ENCODE measurements at places on chromosomes 7 and 10.

GRCh38 chr10:71451754-71452153 lies 55.0 kb downstream of the CDH23 start:
- DNase-seq, result no peak

DNA sequence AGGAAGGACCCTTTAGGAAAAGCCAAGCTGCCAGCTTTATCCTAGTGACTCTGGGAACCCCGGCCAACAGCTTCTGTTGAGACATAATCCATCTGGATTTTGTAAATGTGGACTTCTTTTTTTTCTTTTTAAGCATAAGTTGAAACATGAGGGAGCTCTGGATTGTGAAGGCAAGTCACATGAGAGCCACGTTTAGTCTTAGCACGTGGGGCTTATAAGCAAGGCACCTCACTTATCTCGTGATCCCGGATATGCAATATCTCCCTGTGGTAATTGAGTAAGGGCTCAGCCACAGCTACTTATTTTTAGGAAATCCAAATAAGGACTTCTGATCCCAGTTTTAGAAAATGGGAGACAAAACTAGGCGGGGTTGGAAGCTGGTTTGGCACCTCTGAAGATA lies 111.2 kb upstream of the PTN start:
- DNase-seq, result no peak

GRCh38 chr10:104806801-104807200 lies 165.7 kb downstream of the SORCS3 start:
- DNase-seq, result no peak

DNA sequence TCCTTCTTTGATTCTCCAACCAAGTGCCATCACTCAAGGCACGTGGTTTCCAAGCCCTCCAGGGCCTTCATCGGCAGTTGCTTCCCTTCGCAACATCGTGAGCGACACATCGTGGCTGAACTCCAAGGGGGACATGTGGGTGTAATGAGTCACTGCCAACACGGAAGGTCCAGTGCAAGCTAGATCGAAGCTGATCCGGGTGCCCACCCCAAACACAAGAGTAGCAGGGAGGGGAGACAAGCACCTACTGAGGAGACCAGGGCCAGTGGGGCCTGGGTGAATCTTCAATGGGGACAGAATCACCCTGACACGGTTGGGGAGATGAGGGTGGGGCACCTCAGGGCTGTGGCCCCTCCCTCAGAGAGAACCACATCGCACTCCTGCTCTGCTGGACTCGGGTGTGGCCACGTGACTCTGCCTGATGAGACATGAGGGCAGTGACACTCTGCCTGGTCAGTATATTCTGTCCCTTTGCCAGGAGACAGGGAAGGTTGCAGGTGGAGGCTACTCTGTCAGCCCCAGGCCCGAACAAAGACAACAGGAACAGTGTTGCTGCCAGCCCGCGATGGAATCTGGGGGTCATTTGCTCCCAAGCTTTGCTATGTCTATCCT lies 36.8 kb upstream of the HSPA12A start:
- no peak for DNase-seq

DNA sequence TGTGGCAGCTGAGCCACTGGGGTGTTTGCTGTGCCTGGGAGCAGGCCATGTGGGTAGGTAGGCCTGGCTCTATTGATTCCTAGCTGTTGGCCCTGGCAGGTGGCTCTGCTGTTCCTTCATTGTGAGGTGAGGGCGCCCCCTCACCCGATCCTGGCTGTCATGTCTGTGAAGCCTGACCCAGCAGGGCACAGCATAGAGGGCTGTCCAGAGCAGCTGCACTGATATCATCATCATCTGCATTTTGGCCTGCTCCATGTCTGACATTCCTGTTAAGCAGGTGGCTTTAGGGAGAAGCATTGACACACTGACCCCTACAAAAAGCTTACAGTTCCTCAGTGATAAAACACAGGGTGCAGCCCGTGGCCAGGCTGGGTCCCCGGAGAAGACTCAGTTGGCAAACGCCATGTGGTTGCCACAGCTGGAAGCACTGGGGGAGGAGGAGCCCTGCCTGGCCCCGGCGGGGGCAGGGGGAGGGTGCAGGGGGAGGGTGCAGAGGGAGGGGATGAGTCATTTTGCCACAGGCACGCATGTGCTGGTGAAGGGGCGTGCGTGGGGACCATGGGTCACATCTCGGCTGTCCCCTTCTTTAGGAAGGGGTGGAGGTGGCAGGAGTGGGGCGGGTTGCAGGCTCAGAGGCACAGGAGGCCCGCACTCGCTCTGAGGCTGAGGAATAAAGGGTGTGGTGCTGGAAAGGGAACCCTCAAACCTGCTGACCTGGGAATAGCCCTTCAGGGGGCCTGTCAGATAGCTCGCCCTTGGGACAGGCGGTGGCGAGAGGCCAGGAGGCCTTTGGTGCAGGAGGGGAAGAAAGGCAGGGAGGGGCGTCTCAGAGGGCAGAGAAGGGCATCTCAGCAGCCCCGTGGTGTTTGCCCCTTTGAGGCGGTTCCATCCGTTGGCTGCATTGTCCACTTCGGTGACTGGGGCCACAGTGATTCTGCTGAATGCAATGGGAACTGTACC lies 31.6 kb downstream of the IKZF1 start:
- no peak for DNase-seq

- DNase-seq, result no peak
Observed at GRCh38 chr10:114271779-114272167, 32.7 kb downstream of the VWA2 start.

DNA sequence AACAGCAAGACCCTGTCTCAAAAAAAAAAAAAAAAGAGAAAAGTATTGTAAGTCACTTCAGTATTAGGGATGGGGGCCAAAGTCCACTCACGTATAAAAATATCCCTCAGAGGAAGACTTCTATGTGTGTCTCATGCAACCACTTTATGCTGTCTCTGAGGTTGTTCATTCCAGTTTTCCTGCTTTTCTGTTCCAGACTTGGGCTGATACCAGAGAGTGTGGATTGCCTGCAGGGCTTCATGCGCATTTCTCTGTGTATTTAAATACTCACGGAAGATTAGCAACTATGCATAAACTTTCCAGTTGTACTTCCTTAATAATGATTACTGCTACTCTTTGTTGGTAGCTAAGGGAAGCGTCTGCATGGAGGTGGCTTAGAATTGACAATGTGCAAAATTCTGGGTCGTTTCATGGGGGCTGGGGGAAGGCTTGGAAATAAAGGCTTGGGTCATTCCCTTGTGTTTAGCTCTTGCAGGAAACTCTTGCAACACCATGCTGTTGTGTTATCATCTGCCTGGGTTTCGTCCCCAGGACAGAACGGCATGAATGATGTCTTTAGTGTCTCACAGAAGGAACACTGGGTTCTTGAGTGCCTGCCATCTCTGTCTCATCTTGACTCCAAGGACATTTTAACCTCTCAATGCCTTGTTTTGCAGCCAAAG lies 54.1 kb downstream of the KIAA1217 start:
- DNase-seq, result no peak

GRCh38 chr10:89602919-89603318 lies 42.1 kb downstream of the PANK1 start:
- no peak for DNase-seq

DNA sequence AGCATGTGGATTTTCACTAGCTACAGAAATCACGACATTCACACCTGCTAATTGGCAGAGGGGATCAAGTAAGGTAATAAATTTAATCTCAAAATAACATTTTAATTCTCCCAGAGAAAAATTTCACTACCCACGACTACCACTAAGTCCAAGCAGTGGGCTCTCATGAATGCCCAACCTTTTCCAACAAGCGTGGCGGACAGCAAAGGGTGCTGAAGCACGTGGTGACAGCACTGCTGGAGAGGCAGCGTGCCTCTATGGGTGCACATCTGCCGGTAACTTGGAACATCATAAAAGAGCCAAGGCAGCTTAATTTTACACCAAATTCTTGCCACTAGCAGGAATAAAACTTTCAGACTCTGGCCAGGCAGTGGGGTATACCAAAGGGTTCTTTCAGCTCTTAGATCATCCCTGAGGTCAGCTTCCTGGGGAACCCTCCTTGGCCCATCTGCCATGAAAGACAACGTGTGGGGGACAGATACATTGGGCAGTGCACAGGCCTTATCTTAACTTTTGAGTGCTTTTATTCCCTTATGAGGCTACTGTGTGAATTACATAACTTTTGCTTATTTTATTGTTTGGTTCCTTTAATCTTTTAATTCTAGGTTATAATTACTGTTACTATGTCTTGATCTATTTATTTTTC lies 206.7 kb upstream of the KCTD7 start:
- DNase-seq, result no peak

- no peak for DNase-seq
Observed at GRCh38 chr10:86974484-86974883, 6.2 kb downstream of the ADIRF start.

- DNase-seq, result no peak
Observed at GRCh38 chr10:9012312-9012711, 957.8 kb downstream of the GATA3 start.

- peak; percentile 75 for DNase-seq
Observed at GRCh38 chr7:106180721-106181120, 68.6 kb upstream of the SYPL1 start.

- no peak for DNase-seq
Observed at GRCh38 chr10:119041326-119041725, 11.8 kb downstream of the NANOS1 start.

DNA sequence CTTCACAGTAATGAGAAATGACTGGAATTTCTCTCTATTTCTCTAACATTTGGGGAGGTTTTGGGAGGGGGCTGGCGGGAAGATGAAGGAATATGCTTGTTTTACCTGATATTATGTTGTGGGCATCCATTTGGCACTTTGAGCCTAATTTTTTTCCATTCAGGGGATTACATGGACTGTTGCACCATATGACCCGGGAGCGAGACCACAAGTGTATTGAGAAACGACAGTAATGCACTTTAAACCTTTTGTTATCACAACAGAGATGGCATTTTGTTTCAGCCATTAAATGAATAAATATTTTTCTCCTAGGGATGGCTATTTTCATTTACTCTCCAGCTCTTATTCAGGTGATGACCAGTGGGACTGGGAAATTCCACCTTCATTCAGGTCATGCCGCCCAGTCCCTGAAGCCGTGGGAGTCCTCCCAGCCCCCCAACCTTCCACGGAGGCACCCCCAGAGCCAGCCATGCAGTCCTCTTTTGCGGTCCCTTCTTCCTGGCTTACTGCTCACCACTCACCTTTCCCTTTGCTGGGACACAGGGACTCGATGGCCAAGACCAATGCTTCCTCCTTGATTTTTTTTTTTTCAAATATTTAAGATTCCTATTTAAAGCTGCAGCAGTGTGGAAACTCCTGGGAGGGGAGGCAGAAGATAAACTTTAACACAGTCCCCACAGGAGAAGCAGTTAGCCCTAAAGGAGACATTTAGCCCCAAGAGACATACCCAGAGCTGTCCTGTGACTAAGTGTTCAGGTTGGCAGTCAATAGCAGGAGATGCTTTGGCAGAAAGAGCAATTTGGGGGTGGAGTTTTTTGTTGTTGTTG lies 190.9 kb upstream of the YAE1 start:
- DNase-seq, result no peak

DNA sequence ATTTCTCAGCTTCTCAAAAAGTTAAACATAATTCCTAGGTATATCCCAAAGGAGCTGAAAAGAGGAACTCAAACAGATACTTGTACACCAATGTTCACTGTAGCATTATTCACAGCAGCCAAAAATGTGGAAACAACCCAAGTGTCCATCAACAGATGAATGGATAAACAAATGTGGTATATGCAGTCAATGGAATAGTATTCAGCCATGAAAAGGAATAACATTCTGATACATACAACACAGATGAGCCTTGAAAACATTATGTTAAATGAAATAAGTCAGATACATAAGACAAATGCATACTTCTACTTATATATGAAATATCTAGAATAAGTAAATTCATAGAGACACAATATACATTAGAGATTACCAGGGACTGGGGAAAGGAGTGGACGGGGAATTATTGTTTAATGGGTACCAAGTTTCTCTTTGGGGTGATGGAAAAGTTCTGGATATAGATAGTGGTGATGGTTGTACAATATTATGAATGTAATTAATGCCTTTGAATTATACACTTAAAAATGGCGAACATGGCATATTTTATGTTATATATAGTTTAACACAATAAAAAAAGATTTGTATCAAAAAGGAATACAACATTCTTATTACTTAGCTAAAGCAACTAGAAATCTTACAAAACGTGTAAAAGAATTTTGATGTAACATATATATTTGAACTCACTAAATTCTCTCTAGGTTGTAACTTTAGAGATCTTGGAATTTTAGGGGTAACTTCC lies 15.0 kb downstream of the PEX1 start:
- DNase-seq, result no peak

GRCh38 chr10:9339716-9340115 lies 1285.2 kb downstream of the GATA3 start:
- DNase-seq, result no peak

GRCh38 chr10:131431533-131431932 lies 120.0 kb upstream of the TCERG1L start:
- DNase-seq, result peak; percentile 2

DNA sequence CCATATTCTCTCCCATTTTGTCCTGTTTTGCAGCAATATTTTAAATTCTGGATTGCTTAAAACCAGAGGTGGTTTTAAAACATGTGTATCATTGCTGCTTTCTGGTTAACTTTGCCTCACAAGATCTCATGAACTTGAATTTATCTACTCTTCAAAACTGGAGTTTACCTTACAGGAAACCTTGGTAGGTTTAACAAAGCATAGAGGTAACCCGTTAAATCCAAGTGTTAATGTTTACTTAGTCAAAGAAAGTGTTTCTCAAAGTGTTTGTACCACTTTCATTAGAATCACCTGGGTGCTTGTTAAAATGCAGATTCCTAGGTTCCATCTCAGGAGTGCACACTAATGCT lies 44.0 kb upstream of the VDAC2 start:
- no peak for DNase-seq

DNA sequence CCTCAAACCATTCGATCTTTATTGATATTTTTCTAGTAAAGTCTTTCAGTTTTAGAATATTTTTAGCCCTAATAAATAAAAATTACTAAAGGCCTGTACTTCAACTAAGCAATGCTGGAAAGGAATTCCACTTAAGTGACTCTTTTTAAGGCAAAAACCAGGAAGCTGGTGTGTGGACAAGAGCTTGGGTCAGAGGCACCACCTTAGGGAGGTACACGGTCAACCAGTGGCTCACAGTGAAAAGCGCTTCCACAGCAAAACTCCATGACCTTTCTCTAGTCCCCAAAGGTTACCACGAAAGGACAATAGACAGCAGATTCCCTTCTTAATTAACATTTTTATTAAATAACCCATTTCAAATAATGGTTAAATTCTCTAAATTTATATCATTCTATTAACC lies 31.2 kb downstream of the ARL3 start:
- DNase-seq, result no peak

GRCh38 chr7:148912758-148913541 lies 28.9 kb upstream of the EZH2 start:
- no peak for DNase-seq

DNA sequence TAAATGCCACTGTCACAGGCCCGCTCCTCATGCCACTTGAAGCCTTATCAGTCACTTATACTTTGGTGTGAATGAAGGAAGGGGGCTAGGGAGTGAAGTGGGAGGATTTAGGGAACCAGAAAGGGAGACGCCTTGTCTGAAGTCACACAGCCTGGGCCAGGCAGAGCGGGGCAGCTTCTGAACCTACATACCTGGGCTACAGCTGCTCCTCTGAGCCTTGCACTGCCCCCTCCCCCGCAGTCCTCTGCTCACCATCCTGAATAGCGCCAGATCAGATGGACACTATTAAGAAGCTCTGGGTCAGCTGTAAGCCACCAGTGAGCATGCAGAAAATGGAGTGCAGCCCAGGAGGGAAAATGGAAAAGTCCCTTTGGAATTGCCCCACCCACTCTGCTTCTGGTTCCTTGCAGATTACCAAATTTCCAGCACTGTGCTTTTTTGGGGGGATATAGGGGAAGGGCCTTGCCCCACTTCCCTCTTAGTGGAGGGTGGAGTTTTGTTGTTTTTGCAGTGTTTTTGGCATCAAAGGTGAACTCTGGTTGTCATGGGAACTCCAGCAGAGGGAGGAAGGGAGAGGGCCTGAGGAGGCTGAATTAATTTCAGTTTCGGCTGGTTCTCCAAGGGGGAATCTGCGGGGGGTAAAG lies 35.0 kb upstream of the ADCYAP1R1 start:
- no peak for DNase-seq
